Ureter (tissue), 1 donor: ENCODE measurements at places on chromosomes 6 and 20. TPM values are rescaled to one million over a fixed set of nuclear protein-coding genes. Genes with fewer than 3 reads are reported as not detected.

- no peak for DNase-seq
Measured at GRCh38 chr6:109872968-109873545, 105.1 kb upstream of the GPR6 start.

ECT2L gene
- 0.18 TPM for total RNA-seq

SLC18B1 gene
- total RNA-seq, result 12.8 TPM

- no peak for DNase-seq
Measured at GRCh38 chr20:428658-429200, 20.6 kb downstream of the RBCK1 start.

DNA sequence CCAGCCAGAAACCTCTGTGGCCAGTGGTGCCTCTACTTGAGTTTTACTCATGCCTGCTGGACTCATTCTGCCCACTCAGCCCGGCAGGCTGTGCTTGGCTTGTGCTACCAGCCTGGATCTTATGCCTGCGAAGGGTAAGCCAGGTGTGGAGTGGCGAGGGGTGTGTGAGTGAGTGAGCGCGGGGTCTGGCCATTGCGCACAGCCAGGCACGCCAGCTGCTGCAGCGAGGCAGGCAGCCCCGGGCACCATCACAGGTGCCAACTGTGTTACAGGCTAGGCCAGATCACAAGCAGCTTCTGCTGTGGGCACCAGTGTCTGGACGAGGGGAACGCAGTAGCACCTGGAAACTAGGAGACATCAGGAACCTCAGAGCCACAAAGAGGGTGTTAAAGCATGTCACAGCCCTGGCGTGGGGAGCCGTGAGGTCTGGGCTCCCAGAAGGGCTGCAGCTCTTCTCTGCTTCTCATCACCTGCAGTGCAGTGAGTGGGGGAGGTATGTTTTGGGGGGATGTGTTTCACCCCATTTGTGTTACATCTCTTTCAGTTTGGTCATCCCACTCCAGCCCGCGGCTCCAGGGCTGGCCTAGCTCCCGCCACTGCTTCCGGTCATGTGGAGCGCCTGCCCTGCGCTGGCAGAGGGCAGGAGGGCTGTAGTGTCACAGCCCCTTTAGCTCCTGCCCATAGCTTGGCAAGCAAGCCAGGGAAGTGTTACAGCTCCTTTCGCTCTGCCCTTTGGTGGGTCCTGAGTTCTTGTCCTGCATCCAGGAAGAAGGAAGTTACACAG is 379.7 kb upstream of the IMPG1 start:
- no peak for DNase-seq

JPH2 gene
- total RNA-seq, result 35.2 TPM

- DNase-seq, result no peak
Measured at GRCh38 chr6:166555086-166555485, 31.4 kb downstream of the RAMACL start.

- DNase-seq, result no peak
Measured at GRCh38 chr6:155317186-155317585, 2.9 kb upstream of the TFB1M start.

HCRTR2 gene
- total RNA-seq, result not detected
